ENCODE measurements at places on chromosomes 3 and 15.
A peak's percentile ranks its signal among the peaks of the same experiment; 100 is the strongest.

- no peak for DNase-seq
Observed at GRCh38 chr3:175911937-175912336, 1052.8 kb downstream of the NAALADL2 start.

GRCh38 chr3:108182339-108182738 lies 39.9 kb downstream of the IFT57 start:
- no peak for DNase-seq

GRCh38 chr3:177197727-177198460 lies 612 bp upstream of the TBL1XR1 start:
- DNase-seq, result peak; percentile 68

- DNase-seq, result no peak
Observed at GRCh38 chr3:56591262-56591661, 34.3 kb downstream of the CCDC66 start.

- no peak for DNase-seq
Observed at GRCh38 chr3:197542741-197543454, 12.9 kb downstream of the BDH1 start.

DNA sequence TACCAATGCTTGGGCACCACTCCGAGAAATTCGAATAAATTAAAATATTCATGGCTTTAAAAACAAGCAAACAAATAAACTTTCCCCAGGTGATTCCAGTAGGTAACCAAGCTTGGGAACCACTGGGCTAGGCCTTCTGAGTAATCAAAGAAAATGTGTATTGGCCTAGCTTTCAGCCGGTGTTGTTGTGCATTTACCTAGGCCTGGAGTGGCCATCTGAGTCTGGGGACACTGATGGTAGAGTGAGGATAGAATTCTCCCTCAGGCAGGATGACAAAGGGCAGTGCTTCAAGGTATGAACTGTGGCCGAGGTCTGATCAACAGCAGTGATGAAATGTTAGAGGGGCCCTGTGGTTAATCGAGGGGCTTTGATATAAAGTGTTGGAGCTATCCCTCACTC lies 440.5 kb downstream of the EPHB1 start:
- no peak for DNase-seq

GRCh38 chr3:170690661-170690981 lies 104.7 kb upstream of the SLC7A14 start:
- no peak for DNase-seq

DNA sequence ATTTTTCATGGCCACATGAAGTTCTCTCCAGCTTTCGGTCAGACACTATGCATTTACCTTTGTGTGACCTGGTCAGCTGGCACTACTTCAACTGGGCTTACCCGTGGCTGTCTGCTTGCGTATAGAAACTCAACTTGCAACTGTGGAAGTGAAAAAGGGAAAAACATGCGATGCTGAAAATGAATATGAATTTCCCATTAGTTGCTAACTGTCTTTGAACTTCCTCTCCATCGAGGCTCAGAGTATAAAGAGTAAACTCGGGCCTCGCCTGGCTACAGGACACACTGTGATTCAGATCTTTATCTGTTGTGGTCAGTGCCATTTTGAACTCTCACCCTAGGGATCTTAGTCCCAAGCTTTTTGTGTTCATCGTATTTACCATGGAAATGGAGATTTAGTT lies 26.8 kb downstream of the NFKBIZ start:
- DNase-seq, result no peak

DNA sequence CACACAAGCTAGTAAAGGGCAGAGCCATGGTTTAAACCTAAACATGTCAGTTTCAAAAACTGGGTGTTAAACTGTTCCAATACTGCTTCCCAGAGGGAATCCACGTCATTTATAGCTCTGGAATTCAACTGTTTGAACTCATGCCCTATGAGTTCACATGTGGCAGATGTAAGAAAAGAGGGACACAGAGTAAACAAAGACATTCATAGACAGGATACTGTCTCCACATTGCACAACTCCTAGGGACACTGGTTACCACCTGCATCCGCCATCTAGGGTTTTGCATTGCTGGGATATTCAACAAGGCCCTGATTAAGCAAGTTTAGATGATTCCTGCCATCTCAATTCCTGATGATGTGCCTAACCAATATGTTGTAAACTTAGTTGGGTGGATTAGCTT lies 134.1 kb upstream of the COL8A1 start:
- no peak for DNase-seq
